ENCODE measurements at places on chromosomes 1 and 21.

DNA sequence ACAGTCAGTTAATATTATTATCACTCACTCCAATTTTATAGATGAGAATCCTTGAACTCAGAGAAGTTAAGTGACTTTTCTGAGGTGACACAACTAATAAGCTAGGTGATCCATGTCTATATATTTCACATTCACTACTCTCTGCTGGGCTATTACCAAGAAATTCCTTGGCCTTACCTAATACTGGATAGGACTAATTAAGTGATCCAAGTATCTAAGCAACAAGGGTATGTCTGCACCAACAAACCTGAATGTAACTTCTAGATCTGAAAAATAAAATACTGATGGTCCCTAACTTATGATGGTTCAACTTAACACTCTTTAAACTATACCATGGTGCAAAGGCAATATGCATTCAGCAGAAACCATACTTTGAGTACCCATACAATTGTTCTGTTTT, 14.8 kb upstream of the CASQ2 start:
- no peak for DNase-seq

DNA sequence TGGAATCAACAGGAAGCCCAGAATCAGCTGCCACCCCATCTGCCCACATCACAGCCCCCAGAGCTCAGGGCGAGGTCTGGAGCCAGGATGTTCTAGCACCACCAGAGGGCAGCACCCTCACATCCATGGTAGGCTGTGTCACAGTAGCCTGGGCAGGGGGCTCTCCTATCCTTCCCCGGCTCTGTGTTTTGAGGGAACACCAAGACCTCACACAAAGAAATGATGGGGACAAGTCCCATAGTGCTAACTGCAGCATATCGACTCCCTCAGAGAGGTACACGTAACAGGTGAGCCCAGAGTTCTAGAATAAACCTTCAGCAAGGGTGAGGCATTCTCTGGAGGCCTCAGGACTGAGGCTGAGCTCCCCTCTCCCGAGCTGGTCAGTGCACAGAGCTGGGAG, 2.3 kb upstream of the KCNC4 start:
- peak; percentile 54 for DNase-seq

- DNase-seq: no peak
Observed at GRCh38 chr1:100076744-100077143, 56.0 kb downstream of the SASS6 start.

DNA sequence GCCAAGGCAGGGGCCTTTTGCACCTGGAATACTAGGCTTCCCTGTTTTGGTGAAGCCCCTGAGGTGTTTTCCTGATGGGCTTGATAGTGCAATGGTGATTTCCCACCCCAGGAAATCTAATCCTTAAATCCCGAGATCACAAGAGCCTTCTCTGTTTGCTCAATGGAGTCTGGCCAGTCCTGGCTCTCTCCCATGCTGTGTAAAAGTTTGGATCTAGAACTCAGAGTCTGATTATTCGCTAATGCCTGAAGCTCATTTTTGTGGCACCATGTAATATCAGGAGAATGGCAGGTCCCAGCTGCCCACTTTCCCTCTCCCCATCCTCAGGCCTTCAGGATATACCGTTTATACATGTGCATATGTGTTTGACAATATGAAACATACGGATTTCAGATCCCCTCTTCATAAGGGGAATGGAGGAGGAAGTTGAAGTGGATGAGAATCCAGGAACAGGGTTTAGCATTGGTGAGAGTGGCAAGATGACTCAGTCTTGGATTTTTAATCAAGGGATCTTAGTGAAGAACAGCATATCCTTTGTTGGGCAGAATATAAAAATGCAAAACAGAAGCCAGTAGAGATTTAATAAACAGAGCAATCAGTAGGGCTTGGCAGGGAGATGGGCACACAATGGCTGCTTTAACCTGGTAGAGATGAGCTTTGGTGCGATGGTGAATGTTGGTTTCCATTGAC, 62.1 kb downstream of the CLIC6 start:
- DNase-seq: no peak

DNA sequence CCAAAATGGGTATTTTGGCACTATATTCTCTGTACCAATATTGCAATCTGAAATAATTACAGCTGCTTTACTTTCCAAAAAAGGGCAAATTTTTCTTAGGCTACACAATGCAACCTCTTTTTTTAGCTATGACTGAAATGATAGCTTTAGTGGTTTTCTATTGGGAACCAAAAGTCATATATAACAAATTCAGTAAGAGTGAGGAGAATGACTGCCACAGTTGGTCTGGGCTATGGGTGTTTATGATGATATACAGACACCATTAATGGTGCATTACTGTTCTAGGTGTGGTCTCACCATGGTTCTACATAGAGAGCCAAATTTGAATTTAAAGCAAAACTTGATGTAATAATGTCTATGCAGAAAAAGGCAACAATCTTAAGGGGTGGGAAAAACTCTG, 72.3 kb upstream of the PTBP2 start:
- DNase-seq: no peak

DNA sequence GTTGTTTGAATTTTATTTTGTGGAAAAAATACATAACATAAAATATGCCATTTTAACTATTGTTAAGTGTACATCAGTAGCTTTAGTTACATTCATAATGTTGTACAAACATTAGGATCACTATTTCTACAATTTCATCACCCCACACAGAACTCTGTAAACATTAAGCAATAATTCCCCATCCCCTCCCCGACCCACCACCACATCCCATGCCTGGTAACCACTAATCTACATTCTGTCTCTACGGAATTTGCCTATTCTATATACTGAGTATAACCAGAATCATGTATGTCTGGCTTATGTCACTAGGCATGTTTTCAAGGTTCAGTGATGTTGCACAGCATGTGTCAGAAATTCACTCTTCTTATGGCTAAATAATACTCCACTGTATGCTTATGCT, 47.7 kb downstream of the CDC42BPA start:
- DNase-seq: no peak

DNA sequence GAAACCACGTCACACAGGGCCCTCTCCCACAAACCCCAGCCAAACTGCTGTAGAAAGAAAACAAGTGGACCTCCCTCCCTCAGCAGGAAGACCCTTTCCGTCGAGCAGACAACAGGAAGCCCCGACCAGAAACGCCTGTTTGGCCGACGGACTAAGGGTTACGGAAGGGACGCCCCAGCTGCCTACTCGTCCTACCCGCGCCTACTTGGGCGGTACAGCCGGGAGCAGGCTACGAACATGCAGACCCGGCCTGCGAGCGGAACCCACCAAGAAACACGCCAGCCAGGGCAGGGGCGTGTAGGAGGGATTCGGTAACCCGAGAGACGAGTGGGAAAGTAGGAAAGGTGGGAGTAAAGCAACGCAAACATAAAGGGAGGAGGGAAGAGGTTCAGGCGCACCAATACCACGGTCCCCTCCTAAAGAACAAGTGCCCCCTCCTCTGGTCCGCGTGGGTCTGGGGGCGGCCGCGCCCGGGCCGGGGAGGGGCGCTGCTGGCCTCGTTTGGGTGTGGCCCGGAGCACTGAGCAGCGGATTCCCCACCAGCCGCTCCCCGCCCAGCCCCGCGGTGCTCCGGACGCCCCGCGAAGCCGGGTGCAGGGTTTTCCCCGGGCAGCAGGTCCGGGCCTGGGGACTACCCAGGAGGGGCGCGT, 450 bp downstream of the S100A10 start:
- DNase-seq: peak; percentile 70

DNA sequence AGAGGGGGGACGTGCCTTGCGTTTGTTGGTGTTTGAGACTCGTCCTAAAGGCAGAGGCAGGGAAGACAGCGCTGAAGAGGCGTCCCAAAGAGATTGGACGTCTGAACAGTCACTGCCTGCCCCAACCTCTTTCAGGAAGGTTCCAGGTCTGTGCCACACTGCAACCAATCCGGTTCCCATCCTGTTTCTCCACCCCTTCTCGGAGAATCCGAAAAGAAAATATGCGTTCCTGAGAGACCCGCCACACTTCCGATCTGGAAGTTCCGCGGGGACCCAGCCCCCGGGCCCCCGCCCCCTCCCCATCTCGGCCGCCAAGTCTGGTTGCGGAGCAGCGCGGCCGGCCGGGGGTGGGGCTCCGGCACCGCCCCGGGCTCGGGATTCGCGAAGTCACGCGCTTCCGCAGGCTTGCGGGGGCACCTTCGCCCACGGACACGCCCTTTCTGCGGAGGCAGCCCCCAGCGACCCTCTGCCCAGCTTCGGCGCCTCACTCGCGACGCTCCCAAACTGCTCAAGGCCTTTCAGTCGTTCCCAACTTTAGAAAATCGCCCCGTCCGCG, 124.5 kb upstream of the DPYD start:
- DNase-seq: peak; percentile 15

DNA sequence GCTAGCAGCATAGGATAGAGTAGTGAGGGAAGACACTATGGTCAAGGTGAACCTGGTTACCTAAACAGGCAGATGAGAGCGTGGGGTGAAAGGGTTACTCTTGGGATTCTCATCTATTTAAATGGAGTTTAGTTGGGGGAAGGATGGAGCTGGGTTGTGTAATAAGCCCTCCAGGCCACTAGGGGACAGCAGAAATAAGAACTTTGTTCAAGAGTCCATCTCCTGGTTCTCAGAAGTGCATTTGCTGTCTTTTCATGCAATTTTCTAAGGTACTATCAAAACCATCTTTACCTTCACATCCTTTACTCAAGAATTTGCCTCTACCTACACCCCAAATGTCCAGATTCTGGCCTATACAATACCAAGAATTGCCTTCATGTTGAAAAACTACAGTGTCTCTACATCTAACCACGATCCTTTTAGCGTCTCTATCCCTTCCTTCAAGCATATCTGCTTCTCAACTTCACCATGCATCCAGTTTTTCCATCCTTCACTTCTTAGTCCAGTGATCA, 28.0 kb downstream of the SLAMF1 start:
- DNase-seq: no peak

- DNase-seq: peak; percentile 94
Observed at GRCh38 chr1:203069030-203069747, 16.6 kb downstream of the MYOG start.

DNA sequence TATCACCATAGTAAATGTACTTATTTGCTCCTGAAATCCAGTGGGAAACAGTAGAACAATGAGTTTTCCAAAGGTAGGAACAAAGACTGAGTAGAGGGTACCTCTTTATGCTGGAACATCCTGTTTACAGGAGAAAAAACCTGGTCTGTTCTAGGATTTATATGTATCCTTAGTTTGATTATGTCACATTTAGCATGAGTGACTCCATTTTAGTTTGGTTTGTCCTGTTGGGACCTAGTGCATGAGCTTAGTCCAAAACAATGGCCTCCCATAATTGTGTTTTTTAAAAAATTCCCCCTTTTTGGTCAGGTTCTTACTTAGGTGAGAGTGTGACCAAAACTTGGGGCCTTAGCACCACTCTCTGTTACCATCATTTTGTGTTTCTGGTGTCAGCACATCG, 3.5 kb upstream of the MRPL55 start:
- DNase-seq: no peak

GRCh38 chr1:160797861-160798273, 1.9 kb downstream of the LY9 start:
- DNase-seq: no peak

GRCh38 chr21:36966821-36967768, 626 bp upstream of the HLCS start:
- DNase-seq: peak; percentile 32

- DNase-seq: no peak
Observed at GRCh38 chr1:201504179-201504631, 2.7 kb downstream of the CSRP1 start.

- DNase-seq: no peak
Observed at GRCh38 chr1:71667216-71667615, 586.4 kb upstream of the ZRANB2 start.

GRCh38 chr1:53286955-53287354, 40.9 kb downstream of the LRP8 start:
- DNase-seq: no peak

- DNase-seq: peak; percentile 51
Observed at GRCh38 chr1:223531742-223532341, 133.7 kb downstream of the CAPN8 start.

GRCh38 chr1:239274242-239274830, 112.0 kb upstream of the CHRM3 start:
- no peak for DNase-seq

DNA sequence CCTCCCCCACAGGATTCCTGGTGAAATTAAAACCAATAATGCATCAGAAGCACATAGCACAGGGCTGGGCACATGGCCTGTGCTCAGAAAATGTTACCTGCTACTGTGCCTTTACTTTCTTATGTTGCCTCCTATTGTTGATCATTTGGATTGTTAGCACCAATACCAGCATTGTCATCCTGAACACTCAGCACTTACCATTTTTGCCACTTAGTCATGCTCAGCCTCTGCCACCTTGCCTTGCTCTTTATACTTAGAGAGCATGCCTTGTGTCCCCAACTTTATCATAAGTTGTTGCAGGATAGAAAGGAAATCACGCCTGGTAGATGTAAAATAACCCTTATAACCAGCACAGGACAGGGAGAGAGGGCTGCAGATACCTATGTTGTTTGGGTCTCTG, 361.0 kb upstream of the RUNX1 start:
- no peak for DNase-seq

- DNase-seq: peak; percentile 8
Observed at GRCh38 chr1:85884372-85885035, 176.3 kb upstream of the ZNHIT6 start.

- peak; percentile 93 for DNase-seq
Observed at GRCh38 chr1:181179987-181180365, 91.5 kb downstream of the IER5 start.

DNA sequence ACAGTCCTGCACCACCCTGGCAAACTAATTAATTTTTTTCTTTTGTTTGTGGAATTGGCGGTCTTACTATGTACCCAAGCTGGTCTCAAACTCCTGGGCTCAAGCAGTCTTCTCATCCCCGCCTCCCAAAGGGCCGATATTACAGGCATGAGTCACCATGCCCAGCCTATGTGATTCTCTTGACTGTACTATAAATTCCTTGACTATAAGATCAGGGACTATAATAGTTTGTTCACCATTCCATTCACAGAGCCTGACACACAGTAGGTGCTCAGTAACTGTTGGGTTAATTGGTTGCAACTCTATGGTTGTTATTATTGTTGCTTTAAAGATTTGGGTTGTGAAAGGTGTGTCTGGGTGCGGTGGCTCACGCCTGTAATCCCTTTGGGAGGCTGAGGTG, 17.2 kb downstream of the DAP3 start:
- no peak for DNase-seq

- no peak for DNase-seq
Observed at GRCh38 chr1:29808141-29808995, 572.0 kb downstream of the PTPRU start.

GRCh38 chr1:162688521-162688920, 56.3 kb downstream of the DDR2 start:
- DNase-seq: no peak

GRCh38 chr1:116502671-116503314, 68.0 kb downstream of the CD58 start:
- DNase-seq: no peak

GRCh38 chr1:6180268-6180706, at the start of gene CHD5:
Gene CHD5, minus strand, starts transcription at chr1:6180321. Its CDS starts 298 bp downstream, at chr1:6180023.
- DNase-seq: no peak

GRCh38 chr1:206579747-206580437, 32.4 kb downstream of the EIF2D start:
- peak; percentile 81 for DNase-seq

Data from muscle of leg (tissue), 16 donors.